ENCODE measurements at places on chromosomes 5 and 9.

DNA sequence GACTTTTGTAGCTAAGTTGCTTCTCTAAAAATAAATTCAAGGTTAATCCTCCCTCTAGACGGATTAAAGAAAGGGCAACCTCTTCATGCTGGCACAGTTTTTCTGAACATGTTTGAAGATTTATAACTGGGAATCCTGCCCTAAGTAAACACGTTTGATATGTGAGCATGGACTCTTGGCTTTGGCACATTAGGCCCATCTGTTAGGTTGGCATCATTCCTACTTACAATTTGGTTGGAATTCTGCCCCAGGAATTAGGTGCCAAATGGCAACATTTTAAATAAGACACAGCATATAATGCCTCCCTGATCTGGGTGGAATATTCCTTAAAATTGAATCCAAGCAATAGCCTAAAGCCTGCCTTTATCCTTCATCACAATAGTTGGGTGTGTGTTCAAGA is 372.3 kb upstream of the CDH18 start:
- DNase-seq = no peak

- no peak for DNase-seq
Observed at GRCh38 chr5:84794486-84795035, 409.9 kb upstream of the EDIL3 start.

DNA sequence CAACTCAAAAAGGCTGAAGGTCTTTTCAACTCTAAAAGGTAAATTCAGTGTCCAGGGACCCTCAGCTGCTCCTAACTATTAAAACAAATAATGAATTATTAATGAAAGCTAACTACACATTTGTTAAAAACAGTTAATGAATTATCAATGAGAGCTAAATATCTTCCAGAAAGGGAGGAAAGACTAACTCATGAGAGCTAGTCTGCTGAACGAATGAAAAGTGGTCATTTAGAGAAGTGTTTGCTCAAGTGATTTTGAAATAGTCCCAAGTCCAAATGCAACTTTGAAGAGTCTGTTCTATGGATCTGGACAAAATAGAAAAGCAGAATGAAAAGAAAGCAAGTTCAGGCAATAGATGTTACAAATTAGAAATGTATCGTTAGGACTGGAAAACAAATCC is 133.9 kb upstream of the SPEF2 start:
- no peak for DNase-seq

- DNase-seq = no peak
Observed at GRCh38 chr9:135522137-135522877, 1.1 kb downstream of the LCN1 start.

- DNase-seq = no peak
Observed at GRCh38 chr5:82798676-82799075, 278.5 kb downstream of the TMEM167A start.

GRCh38 chr5:133970325-133970909 is 2.0 kb upstream of the C5orf15 start:
- no peak for DNase-seq

DNA sequence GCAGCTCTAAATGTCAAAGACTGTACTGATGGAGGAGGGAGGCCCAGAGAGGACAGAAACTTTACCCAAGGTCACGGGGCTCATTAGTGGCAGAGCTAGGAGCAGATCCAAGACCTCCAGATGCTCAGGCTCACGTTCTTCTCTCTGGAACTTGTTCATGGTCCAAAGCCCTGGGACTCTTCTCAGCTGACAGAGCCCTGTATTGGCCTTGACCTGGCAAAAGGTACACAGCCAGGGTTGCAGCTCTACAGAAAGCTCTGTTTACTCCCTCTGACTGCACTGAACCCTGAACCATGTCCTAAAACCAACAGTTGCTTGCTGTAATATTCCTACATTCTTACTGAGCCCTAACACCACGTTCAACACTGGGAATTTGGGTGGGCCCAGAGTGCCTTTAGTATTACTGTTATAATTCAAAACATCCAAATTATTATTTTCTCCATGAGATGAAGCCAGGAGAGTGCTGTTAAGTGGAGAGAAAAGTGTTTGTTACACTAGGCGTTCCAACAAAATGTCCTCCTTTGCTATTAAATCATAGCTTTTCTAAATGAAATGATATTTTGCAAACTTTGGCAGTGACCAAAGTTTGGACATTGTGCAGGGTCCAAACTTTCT is 602.4 kb upstream of the CLINT1 start:
- DNase-seq = no peak

DNA sequence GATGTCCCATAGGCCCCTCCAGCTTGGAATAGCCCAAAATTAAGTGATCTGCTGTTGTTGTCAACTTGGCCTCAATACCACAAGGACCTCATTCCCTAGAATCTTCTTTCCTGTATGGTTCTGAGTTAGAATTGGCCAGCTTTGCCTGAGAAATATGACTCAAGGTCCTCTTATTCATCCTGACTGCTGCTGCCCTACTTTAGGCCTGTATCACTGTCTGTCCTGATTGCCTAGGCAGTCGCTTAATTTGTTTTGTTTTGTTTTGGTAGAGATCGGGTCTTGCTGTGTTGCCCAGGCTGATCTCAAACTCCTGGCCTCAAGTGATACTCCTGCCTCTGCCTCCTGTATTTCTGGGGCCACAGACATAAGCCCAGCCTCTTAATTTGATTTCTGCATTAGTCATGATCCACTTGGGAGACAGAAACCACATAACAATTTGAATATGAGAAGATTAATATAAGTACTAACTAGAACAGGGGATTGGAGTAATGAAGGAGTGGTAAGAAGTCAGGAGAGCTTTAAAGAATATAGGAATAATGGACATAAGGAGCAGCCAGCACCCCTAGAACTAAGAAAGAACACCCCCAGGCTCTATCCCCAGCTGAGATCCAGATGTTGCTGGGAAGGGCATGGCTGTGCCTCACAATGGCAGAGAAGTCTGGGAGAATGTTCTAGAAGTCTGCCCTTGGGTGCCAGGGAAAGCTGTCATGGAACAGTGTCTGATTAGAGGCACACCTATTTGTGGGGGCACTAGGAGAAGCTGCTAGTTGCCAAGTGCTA is 4.6 kb downstream of the TEX53 start:
- no peak for DNase-seq

GRCh38 chr5:36701085-36701698 is 94.8 kb downstream of the SLC1A3 start:
- no peak for DNase-seq

DNA sequence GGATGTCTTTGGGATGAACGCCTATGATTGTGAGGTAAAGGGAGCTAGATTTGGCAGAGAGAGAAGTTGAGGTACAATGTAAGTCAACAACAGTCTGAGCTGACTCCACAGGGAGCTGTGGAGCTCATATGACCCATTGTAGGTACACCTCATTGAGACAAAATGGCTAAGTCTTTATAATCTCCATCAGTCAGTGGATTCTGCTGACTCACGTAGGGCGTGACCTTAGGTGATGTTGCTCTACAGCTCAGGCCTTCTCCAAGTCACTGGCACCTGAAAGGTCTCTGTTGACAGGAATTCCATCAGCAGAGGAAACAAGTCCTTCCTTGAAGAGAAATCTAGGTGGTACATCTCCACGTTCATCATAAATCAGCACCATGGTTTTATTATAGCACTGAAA is 118.2 kb upstream of the PRR16 start:
- DNase-seq = no peak

DNA sequence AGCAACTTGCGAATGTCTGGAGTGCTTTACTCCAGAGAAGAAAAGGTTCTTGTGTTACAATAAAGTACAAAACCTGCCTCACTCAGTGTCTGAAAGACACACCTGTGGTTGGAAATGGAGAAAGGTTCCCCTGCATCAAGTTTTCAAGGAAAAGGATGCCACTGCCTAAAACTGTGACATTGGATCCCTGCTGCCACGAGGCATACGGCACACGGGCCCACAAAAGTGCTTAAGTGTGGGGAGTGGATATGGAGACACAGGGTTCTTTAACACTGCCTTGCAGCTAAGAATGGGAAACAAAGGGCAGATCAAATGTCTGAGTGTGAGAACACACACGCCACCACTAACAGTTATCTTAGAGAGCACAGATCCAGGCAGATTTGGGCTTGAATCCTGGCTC is 75.0 kb downstream of the NIPSNAP3B start:
- no peak for DNase-seq

DNA sequence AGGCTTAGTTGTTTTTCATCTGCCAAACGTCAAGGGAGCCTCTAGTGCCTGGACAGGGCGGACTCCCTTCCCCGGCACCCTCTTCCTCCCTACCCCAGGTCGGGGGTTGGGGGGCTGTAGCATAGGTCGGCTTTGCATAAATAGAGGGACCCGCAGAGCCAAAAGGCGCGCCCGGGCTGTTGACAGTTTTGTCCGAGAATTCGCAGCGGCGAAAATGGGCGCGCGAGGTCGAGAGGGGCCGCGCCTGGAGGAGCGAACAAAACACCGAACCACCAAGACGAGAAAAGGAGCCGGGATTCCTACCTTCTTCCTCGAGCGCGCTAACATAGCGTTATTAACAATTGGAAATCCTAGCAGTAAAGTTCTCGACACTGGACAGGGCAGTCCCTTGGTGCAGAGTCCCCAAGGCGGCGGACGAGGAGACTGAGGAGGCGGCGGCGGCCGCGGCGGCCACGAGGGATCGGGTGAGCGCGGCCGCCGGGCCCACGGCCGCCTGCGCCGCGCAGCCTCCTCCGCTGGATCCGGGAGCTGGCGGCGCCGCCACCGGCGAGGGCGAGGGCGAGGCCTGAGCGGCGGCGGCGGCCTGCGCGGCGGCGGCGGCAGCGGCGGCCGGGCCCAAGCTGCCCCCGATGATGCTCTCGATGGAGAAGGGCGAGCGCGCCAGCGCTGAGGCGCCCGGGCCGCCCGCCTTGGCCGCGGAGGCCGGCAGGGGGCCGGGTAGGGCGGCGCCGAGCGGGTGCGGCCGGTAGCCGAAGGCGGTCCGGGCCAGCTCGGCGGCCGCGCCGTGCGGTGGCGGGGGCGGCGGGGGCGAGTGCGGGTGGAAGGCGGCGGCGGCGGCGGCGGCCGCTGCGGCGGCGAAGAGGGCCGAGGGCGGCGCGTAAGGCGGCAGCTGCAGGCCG is 1.7 kb downstream of the FOXD1 start:
- DNase-seq = no peak

DNA sequence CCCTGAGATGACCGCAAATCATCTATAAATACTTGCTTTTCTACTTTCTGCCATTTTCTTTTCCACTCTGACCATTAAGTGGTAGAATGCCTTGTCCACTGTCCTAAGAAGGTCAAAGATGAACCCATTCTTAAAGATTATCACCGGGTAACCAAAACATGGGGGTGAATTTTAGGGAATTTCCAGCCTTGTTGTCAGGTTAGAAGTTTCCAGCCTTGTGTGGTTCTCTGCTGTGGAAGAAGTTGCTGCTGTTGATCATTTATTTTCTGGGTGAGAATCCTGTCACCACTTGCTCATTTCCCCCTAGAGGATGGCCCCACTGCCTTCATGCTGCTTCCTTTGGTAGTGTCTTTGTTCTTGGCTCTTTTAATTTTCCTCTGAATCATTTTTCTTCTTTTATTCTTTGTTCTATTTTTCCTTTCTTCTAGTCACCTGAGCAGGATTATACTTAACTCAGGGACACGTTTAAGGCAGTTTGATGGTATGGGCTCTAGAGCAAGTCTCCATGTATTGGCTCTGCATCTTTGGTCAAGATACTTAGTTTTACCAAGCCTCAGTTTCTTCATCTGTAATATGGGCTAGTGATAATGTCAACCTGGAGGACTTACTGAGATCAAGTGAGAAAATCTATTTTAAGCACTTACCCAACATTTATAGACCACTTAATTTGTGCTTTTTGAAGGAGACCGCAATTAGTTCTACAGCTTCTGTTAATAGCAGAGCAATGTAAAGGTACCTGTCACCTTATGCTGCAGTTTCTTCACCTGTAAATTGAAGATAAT is 266.2 kb downstream of the ARHGAP26 start:
- DNase-seq = no peak

- DNase-seq = no peak
Observed at GRCh38 chr9:32278991-32279390, 105.5 kb upstream of the ACO1 start.

Data from NCI-H1436 (cell line).